ENCODE measurements at places on chromosomes 16 and 17.

DNA sequence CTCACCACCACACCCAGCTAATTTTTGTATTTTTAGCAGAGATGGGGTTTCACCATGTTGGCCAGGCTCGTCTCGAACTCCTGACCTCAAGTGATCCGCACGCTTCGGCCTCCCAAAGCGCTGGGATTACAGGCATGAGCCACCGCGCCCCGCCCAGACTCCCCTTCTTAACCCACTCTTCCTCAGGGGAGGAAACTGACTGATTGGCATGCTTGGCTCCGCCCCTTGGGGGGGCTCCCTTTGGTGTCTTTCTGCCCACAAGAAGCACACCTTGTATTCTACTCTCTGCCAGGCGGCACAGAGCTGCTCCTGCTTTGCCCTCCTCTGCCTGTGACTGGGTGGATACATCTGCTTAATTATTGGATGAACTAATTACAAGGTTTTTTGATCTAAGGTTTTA lies 4.7 kb upstream of the ASGR2 start:
- no peak for DNase-seq
- no peak overlapping the region for H3K27ac ChIP-seq
- H3K4me3 ChIP-seq = no peak overlapping the region

DNA sequence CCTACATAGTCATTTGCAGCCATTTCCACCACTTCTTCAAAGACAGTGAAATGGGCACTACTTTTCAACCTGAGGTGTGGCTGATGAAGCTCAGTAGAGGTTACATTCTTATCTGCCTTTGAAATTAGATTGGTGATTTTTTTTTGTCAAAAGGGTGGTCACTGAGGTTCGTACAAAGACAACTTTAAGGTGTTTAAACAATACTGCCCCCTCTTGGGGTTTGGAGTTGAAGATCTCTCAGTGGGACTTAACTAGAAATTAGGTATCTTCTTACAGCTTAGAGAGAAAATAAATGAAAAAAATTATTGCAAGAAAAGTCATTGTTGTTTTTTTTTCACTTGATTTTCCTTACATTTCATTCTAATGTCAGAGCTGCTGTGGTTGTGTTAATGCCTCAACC lies 713.2 kb downstream of the CDH11 start:
- H3K4me3 ChIP-seq = no peak overlapping the region
- no peaks in the 10 kb centered on the region for H3K4me1 ChIP-seq
- H3K27ac ChIP-seq = no peak overlapping the region

- peaks cover 85% of the 10 kb centered on the region for H3K4me1 ChIP-seq
- H3K4me3 ChIP-seq = peak overlapping the region; percentile 80
- H3K27ac ChIP-seq = peak overlapping the region; percentile 96
These were observed 100.6 kb downstream of the PITPNC1 start for GRCh38 chr17:67477687-67478086.

DNA sequence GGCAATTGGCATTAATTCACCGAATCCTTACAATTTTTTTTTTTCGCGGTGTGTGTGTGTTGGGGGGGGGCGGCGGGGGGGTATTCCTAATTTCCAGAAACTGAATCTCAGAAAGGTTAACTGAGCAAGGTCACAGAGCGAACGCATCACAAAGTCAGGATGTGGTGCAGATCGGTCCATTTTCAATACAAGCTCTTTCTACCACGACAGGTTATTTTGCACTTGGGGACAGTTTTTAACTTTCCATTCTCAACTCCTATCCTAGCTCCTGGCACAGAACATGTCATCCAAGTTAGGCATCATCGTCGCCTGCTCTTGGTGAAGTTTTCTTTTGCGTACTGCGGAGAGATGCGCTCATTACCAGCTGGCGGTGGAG lies 15.4 kb upstream of the ERN1 start:
- H3K4me3 ChIP-seq = no peak overlapping the region
- H3K4me1 ChIP-seq = peaks cover 22% of the 10 kb centered on the region
- peaks cover 29% of the 10 kb centered on the region for H3K36me3 ChIP-seq
- no peaks in the 10 kb centered on the region for H3K27me3 ChIP-seq

DNA sequence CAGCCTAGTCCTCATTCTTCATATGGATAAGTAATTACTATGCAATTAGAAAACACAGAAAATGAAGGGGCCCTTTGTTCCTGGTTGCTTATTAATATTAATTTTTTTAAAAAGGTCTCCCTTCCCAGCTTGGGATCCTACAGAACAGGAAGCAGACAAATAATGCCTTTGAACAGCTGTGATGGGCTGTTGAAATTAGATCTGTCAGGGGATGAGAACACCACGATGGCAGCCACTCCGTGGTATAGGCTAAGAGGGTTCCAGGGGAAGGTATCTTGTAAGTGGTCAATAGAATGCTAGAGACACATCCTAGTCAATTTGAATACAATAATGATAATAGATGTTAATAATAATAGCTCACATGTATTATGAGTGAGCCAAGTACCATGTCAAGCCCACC lies 83.1 kb downstream of the CCDC182 start:
- no peak overlapping the region for H3K4me3 ChIP-seq
- no peak for DNase-seq
- H3K36me3 ChIP-seq = no peaks in the 10 kb centered on the region

- peaks cover 46% of the 10 kb centered on the region for H3K4me1 ChIP-seq
- DNase-seq = no peak
- peak overlapping the region; percentile 99 for H3K27ac ChIP-seq
- peak overlapping the region; percentile 88 for H3K4me3 ChIP-seq
- peaks cover 26% of the 10 kb centered on the region for H3K36me3 ChIP-seq
These were observed 2.0 kb downstream of the LUC7L3 start for GRCh38 chr17:50721194-50722010.

DNA sequence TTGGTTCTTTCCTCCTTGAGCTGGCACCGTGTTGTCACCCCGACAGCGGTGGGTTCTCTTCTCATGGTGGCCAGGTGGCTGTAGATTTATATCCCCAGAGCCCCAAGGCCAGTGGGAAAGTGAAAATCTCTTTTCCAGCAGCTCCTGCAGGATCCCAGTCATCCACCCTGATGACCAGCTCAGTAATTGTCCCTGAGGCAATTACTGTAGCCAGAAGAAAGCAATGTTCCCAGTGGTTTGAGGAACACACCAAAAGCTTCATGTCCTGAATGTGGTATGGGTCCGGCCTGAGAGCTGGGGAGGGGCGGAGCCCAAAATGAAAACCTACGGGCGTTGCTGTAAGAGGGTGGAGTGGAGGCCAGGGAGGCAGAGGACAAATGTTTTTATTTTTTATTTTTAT lies 69.0 kb downstream of the WSB1 start:
- H3K4me1 ChIP-seq = peaks cover 2% of the 10 kb centered on the region
- H3K27me3 ChIP-seq = peaks cover 2% of the 10 kb centered on the region
- H3K4me3 ChIP-seq = no peak overlapping the region
- DNase-seq = no peak
- no peaks in the 10 kb centered on the region for H3K36me3 ChIP-seq

- no peak overlapping the region for H3K4me3 ChIP-seq
- no peaks in the 10 kb centered on the region for H3K36me3 ChIP-seq
- no peak for DNase-seq
These were observed 28.9 kb downstream of the ADCY9 start for GRCh38 chr16:4087099-4087885.

DNA sequence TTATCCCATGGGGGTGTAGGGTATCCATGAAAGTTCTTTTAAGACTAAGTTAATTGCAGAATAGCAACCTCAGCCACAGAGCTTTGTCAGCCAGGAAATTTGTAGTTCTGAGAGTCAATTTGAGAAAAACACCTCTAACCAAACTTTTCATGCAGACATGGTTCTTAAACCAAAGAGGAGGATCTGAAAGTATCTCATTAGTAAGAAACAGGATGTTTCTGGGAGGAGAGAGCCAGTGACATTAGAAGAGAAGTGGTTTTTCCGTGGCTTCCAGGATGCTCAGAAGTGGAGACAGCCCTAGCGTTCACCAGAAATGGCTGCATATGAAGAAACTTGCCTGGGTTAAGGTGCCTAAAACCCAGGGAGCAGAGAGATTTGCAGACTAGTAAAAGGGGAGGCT lies 7.9 kb downstream of the GNAO1 start:
- peak overlapping the region; percentile 82 for H3K27ac ChIP-seq
- peak; percentile 34 for DNase-seq
- peaks cover 28% of the 10 kb centered on the region for H3K27me3 ChIP-seq
- peaks cover 9% of the 10 kb centered on the region for H3K4me1 ChIP-seq

Measured in activated naive CD8-positive, alpha-beta T cell treated with anti-CD3 and anti-CD28 coated beads, Interleukin-2, amount 50 U/mL, for 24 hours (primary cell).